Cardiac muscle cell (in vitro differentiated cells and primary cell): ENCODE measurements at places on chromosomes 12 and 14. TPM values are rescaled to one million over a fixed set of nuclear protein-coding genes. Genes with fewer than 3 reads are reported as not detected.
A peak's percentile ranks its signal among the peaks of the same experiment; 100 is the strongest.

- DNase-seq: no peak
Observed at GRCh38 chr14:59246566-59246965, 58.1 kb downstream of the DAAM1 start.

The METAP2 gene
- 59.1 and 98.8 TPM in 2 replicates for total RNA-seq

The POTEM gene
- not detected in 2 replicates for total RNA-seq

GRCh38 chr14:54137614-54137961 is 181.0 kb upstream of the BMP4 start:
- no peak for DNase-seq

The PTHLH gene
- total RNA-seq: not detected in 2 replicates

- DNase-seq: no peak
Observed at GRCh38 chr14:43938588-43939281, 568.3 kb downstream of the FSCB start.

DNA sequence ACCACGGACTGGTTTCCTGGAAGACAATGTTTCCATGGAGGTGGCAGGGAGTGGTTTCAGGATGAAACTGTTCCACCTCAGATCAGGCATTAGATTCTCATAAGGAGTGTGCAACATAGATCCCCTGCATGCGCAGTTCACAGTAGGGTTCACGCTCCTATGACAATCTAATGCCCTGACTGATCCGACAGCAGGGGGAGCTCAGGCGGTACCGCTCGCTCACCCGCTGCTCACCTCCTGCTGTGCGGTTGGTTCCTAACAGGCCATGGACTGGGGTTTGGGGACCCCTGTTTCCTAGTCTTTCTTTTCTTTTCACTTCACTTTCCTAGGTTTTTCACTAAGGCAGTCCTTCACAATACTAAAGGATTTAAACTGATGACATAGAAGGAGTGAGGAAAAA is 39.6 kb downstream of the GUCY2C start:
- no peak for DNase-seq

The ESRRB gene
- total RNA-seq: 11.0 and 13.6 TPM in 2 replicates

GRCh38 chr12:101570047-101570446 is 24.7 kb upstream of the MYBPC1 start:
- no peak for DNase-seq

The RNF212B gene
- not detected in 2 replicates for total RNA-seq

The PTPRO gene
- total RNA-seq: 0.07 and 0.12 TPM in 2 replicates

The SLC25A3 gene
- 1,140 and 1,319 TPM in 2 replicates for total RNA-seq

The SLC39A2 gene
- total RNA-seq: 0.14 TPM in 1 of 2 replicates, not detected in the other

The PPP1R1A gene
- 138 and 154 TPM in 2 replicates for total RNA-seq

The GPR84 gene
- 0.09 TPM in 1 of 2 replicates, not detected in the other for total RNA-seq

DNA sequence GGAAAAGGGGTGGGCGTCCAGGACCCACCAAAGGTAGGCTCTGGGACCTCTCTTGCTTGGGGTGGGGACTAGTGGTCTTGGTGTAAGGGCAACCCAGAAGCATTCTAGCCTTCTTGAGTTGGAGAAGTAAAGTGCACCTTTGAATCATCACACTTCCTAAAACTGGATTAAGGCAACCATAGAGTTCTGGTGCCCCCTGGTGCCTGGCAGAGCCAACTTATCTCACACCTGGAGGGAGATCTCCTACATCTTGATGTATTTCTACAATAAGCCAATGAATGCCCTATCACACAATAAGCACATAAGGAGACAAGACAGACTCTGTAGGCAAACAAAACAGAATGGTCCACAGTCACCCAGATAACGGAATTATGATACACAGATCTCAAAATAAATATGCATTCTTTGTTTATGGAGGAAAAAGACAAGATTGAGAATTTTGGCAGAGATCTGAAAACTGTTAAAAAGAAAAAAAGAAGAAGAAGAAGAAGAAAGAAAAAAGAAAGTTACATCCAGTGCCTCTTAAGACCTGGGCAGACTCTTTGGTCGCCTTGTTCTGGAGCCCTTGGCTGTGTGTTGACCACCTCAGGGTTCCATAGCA is 95.9 kb upstream of the PPP2R5C start:
- DNase-seq: peak; percentile 55

- DNase-seq: no peak
Observed at GRCh38 chr14:89921346-89921745, 33.2 kb downstream of the EFCAB11 start.

The KRT73 gene
- not detected in 2 replicates for total RNA-seq

- no peak for DNase-seq
Observed at GRCh38 chr12:21221778-21222177, 90.8 kb downstream of the SLCO1B1 start.

DNA sequence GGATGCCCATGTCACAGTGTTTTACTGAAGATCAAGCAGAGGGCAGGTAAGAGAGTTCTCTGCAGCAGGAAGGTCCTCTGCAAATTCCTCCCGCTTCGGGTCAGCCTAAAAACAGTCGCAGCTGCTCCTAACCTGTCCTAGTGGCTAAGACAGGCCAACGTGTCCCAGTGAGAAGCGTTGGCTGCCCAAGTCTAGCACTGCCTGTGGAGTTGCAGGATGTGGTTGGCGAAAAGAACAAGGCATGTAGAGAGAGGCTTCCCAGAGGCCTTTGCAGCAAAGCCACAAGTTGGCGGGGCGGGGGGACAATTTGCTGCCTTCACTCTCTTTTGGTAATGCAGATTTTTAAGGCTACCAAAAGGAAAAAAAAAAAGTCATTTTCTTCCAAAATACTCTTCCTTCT is 340.1 kb downstream of the BCL11B start:
- no peak for DNase-seq

GRCh38 chr12:42789808-42790760 is 200.5 kb upstream of the PRICKLE1 start:
- DNase-seq: peak; percentile 75

- DNase-seq: peak; percentile 14
Observed at GRCh38 chr14:100822532-100823296, 3.2 kb upstream of the MEG3 start.

The KRT6A gene
- total RNA-seq: not detected in 2 replicates
